ENCODE measurements at places on chromosomes 1 and 21.

DNA sequence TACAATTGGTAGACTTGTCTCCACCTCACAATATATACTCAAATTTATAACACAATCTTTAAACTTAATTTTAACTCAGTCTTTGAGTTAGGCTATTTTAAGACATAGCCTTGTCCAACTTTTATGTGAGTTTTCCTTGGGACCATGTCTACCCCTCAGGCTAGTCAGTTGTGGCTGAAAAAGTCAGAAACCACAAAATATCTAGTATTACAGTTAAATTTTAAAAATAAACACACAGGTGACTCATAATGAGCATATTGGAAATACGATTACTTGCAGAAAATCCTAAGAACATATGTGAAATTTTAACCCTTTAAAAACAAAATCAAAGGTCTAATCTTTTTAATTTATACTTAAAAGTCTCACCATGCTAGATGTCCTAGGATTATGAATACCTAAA lies 4.8 kb upstream of the ASB17 start:
- DNase-seq: no peak

- DNase-seq: no peak
These were observed 63.8 kb downstream of the IARS2 start for GRCh38 chr1:220157738-220158137.

DNA sequence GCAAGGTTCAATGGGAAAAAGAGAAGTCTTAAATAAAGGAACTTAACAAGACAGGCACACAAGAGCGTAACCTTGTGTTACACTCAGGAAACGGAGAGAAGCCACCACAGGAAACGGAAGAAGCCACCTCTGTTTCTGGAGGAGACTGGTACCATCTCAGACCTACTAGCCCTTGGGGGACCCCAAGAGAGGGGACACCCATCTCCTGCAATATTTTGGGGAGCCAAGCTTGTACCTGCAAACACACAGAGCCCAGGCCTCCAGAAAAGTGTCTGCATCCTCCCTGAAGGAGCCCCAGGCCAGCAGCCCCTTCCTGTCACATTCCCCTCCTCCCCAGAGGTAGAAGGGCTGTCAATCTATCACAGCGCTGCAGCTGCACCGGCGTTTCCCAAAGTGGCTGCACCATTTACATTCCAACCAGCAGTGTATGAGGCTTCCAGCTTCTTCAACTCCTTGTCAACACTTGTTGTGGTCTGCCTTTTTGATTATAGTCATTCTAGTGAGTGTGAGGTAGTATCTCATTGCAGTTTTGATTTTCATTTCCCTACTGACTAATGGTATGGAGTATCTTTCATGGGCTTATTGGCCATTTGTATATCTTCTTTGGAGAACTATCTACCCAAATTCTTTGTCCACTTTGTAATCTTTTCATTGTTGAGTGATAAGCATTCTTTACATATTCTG lies 23.0 kb upstream of the PADI1 start:
- DNase-seq: no peak

DNA sequence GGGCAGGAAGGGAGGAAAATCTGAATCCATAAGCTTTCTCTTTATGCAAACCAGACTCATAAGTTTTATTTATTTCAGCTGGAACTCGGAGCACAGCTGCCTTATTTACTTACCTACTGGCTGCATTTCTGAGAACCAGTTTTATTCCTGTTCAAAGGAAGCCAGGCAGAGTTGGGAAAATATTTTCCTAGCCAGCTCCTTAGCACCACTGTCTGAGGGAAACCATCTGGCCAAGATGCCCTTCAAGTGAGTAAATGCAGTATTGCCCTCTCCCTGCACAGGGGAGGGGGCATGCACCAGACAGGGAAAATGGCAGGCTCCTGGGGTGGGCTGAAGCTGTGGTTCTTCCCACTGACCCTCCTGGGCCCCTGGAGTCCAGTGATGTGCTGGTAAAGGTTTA lies 28.9 kb upstream of the FMOD start:
- DNase-seq: no peak

DNA sequence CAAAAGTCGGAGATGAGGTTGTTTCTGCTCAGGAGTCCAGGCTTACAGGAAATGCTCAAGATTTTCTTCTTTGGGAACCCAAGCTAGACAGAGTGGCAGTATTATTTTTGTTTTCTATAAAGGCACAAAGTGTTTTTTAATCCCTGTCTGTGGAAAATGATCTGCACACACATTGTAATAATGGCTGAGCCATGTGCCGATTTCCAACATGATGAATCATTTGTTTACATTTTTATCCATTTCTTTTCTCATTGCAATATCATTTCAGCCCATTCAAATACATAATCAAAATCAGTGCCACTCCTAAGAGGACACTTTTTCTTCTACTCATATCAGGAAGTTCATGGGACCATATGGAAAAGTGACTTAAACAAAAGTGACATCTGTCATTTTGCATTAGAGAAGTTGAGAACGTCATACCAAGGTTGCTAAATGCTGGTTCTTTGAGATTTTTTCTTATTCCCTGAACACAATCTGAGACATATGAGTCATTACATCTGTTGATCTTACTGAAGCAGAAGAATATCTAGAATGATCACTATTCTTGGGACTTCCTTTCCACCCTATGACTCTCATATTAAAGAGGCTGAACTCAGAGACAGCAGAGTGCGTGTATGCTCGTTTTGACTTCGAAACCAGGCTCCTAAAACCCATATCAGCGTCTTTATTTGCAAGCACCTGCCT lies 44.9 kb downstream of the ACTA1 start:
- DNase-seq: peak; percentile 56

DNA sequence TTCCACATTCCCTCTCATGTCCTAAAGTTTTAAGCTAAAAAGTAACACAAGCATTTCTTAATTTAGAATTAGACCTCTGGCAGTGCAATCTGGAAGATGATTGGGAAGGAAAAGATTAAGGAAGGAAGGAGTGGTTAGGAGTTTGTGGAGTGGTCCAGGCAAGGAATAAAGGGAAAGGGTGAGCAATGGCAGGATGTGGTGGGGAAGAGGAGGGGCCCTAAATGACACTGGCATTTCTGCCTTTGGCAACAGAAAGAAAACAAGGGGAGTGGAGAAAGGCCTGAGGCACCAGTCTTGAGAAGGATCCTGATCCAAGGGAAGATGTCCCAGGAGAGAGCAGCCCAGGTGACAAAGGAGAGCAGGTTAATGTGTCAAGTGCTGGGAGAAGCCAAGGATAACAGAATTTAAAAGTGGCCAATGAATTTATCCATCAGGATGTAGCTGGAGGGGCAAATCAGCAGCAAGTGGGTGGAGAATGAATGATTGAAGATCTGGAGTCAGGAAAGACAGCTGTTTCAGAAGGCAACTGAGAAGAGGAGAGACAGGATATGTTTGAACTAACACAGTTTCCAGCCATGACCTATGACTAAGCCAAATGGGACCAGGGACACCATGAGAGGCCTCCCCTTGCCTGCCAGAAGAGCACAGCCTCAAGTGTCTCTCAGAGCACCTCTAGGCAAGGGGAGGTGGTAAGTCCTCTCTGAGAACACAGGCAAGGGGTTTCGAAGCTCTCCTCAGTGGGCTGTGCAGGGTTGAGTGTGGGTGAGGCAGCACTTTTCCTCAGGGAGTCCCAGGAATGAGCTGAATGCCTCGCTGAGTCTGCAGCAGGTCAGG lies 20.9 kb upstream of the LY9 start:
- DNase-seq: no peak

Measured in AG08395 (cell line).